ENCODE measurements at places on chromosomes 3 and 15.

DNA sequence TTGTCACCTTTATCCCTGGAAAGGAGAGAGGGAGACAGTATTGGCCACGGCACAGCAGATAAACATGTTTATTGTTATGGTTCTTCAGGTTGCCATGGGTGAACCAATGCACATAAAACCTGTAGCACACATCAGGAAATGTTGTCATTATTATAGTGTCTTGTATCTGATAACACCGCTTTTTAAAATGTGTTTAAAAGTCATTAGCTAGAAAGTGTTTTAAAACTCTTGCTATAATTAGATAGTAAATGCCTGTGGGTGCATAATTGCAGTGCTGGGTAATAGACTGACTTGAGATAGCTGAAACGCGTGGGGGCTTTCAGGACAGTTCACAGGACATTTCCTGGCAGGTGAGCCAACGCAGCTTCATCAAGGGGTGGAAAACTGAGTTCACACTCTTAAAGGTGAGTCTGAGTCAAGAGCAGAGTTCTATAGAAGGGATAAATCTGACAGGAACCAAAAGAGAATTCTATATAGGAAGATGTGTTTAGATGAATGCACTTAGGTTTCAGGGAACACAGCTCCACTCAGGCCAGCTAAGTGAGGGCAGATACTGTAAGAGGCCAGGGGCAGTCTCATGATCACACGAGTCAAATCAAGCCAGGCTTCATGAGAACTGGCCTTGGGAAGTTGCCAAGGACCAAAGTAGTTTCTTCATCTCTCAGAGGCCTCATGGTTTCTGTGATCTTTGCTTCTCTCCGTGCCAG lies 35.6 kb upstream of the PPP4R2 start:
- DNase-seq = no peak

DNA sequence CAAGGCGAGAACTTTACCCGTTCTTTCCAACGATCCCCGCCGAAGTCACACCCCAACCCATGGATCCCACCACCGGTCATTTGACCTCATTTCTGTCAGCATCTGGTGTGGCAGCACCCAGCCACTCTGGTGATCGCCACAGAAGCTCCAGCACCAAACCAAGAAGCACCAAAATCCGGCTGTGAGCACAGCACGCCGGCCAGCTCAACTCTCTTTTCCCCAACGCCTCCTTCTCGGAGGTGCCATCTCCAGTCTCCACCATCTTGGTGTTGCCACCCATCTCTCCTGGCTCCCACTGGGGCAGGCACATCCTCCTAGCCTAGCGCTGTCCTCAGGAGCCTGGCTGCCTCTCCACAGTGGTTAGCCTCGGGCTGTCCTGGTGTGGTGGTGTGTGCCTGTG lies 6.5 kb downstream of the MUC4 start:
- DNase-seq = no peak

- DNase-seq = no peak
Observed at GRCh38 chr3:143433787-143434378, 314.3 kb downstream of the CHST2 start.

DNA sequence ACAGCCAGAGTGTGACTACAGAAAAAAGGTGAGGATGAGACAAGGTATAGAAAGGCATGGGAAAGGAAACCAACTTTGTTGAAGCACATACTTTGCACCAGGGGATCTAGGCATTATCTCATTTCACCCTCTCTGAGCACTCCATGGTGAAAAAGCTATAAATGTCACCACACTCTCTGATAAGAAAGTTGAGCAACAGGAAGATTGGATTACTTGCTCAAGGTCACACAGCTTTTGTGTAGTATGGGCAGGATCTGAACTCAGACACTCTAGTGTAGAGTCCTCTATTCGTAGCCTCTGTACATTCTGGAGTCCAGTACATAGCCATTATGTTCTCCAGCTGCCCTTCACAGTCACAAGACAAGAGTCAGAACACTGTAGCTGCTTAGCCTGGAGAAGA lies 163.4 kb upstream of the SEMA6D start:
- DNase-seq = no peak

DNA sequence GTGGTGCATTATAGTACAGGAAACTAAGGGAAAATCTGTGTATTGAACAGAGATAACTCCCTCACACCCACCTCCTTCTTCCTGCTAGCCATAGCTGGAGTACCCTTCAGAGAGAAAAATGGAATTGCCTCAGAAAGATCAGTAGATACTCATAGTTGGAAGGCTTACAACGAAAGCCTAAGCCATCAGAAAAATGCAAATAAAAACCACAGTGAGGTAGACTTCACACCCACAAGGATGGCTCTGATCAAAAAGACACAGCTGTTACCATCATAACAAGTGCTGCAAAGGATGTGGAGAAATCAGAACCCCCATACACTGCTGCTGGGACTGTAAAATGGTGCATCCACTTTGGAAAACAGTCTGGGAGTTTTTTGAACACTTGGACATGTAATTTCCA lies 7.4 kb upstream of the DLG1 start:
- no peak for DNase-seq

- DNase-seq = no peak
Observed at GRCh38 chr15:85961821-85962220, 117.8 kb upstream of the AGBL1 start.

GRCh38 chr3:141045849-141046248 lies 5.3 kb upstream of the SPSB4 start:
- no peak for DNase-seq

- no peak for DNase-seq
Observed at GRCh38 chr3:156676768-156677479, 2.5 kb downstream of the TIPARP start.
